Fibroblast of the aortic adventitia (primary cell): ENCODE measurements at places on chromosomes 1 and 21.

GRCh38 chr1:214329470-214330220 is 48.7 kb downstream of the SMYD2 start:
- no peak for DNase-seq

DNA sequence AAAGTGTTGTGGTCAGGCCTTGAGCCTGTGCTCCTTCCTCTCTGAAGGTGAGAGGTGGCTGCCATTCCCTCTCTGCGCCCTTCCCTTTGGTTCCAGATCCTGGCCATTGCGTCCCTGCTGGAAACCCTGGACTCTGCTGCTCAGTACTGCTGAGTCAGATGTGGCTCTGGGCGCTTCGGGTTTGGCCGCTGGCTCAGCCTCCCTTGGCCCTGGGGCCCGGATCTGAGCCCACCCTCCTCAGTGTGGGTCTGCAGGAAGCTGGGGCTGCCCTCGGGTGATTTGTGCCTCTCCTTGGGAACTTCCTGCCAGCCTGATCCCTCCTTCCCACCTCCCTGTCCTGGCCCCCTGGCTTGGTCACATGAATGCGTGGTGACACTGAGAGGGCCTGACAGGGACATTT is 32.2 kb downstream of the QSOX1 start:
- DNase-seq, result no peak

GRCh38 chr1:204162494-204163074 is 3.6 kb downstream of the REN start:
- DNase-seq, result peak; percentile 62

GRCh38 chr1:162861101-162861500 is at the start of gene CCDC190:
Gene CCDC190, minus strand, starts transcription at chr1:162861175. Its CDS starts 1,529 bp downstream, at chr1:162859646.
- peak; percentile 77 for DNase-seq

- no peak for DNase-seq
Observed at GRCh38 chr1:227730630-227731151, 4.4 kb downstream of the JMJD4 start.

- no peak for DNase-seq
Observed at GRCh38 chr1:47951026-47951425, 46.2 kb downstream of the TRABD2B start.

GRCh38 chr1:208851366-208851765 is 607.2 kb upstream of the PLXNA2 start:
- DNase-seq, result peak; percentile 12

DNA sequence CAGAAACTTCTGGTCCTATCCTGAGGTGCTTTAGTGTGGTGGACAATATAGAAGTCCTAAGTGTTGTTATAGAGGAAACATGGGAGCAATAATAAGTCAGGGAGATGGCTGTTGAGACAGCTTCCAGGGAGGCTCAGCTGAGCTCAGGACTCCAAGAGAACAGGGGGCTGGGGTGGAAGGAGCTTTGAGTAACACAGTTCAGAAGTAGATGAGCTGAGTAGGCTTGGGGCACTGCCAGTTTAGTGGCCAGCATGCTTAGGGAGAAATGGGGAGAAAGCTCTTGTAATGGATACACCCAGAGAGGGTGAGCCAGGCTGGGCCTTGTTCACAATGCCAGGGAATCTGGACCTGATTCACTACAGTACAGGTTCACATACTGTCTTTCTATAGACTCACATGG is 201.6 kb downstream of the DAB1 start:
- no peak for DNase-seq

DNA sequence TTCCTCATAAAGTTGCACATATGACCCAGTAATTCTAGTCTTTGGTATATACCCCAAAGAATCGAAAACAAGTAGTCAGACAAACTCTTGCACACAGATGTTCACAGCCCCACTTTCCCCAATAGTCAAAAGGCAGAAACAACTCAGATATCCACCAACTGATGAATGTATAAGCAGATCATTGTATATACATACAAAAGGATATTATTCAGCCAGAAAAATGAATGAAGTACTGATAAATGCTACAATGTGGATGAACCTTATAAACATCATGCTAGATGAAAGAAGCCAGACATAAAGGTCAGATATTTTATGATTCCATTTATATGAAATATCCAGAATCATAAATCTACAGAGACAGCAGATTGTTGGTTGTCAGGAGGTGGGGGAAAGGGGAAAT is 27.3 kb downstream of the SHCBP1L start:
- no peak for DNase-seq

DNA sequence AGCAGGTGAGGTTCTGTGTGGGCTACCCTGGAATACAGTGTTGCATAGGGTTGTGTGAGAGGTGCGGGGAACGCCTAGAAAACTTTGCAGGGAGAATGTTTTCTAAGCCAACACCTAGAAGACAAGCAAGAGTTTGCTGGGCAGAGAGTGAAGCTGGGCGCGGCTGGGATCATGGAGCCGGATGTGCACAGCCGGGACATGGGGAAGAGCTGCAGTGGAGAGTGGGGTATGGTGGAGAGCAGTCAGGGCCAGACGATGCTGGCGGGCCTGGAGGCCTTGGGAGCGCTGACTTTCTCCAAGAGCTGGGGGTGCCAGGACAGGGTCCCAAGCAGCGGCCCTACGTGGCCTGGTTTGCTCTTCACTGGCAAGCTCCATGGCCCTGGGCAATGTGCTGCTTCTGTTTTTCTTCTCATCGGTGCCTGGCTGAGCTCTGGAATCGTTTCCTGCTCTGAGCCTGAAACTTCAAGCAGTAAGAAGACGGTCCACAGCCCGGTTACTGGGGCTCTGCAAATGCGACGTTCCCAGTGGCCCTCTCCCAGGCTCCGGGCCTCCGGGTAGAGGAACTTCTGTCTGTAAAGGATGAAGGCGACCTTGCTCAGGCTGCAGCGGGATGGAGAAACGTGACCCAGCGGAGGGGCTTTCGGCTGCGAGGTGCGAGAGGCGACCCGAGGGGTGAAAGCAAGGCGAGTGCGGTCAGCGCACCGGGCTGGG is 51.9 kb upstream of the CD34 start:
- DNase-seq, result peak; percentile 61

DNA sequence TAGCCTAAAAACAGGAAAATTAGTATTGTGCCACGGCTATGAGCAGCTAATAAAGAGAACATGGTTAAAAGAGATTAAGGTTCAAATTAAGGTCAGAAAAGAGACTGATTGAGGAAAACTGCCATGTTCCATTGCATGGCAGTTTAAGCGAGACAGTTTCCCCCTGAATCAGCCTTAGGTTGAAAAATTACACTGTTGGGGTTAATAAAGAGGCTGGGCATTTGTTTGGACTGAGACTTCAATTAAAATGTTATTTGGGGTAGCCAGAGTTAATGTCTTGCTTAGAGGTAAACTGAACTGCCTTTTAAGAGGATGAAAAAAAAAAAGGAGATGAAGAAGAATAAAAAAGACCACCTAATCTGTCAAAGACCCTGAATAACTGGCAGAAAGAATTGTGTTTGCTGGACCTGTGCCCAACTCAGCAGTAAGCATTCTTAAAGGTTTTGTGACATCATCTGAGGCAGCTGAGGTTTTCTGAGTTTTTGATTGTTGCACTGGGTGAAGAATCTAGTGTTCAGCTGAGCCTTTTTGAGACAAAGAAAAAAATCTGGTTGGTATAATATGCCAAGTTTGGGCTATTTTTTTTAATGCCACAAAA is 17.7 kb upstream of the PROX1 start:
- no peak for DNase-seq

GRCh38 chr1:36085686-36086526 is 2.0 kb downstream of the TEKT2 start:
- no peak for DNase-seq

GRCh38 chr1:61253059-61253735 is 170.8 kb downstream of the NFIA start:
- peak; percentile 70 for DNase-seq
